Esophagus squamous epithelium (tissue), 5 donors: ENCODE measurements at places on chromosomes 7 and 10. TPM values are rescaled to one million over a fixed set of nuclear protein-coding genes. Genes with fewer than 3 reads are reported as not detected.

DNA sequence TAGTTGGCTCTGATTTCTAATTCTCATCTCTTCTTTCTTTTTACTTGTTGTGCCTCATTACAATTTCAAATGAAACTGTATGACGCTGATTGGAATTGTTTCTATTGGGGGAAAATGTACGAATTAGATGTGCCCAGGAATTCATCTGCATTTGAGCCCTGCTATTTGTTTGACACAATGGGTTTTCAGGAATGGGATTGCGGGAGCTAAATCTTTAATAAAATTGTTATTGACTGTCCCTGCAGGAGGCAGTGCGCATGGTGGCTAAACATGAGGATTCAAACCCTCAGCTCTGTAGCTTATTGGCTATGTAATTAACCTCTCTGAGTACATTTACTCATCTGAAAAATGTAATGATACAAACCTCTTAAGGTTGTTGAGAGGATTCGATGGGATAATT, 181.6 kb downstream of the NXPH1 start:
- no peaks in the 10 kb centered on the region for H3K36me3 ChIP-seq
- H3K4me3 ChIP-seq: no peak overlapping the region
- H3K27me3 ChIP-seq: no peaks in the 10 kb centered on the region
- no peaks in the 10 kb centered on the region for H3K4me1 ChIP-seq

DNA sequence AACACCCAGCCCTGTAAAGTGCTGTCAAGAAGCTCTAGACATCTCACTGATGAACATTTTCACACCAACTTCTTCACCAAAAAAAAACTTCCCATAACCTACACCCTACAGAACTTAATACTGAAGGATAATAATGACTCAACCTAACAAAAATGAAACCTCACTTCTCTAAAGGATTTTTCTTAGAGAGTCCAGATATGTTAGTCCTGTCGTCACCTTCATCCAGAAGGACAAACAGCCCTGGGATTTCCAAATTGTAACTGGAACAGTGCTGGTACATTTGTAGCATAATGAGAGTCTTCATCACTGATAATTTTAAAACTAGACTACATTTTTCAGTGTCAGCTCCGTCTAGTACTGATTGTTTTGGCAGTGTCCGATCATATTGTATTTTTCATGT, 528.6 kb upstream of the CELF2 start:
- no peak overlapping the region for H3K4me3 ChIP-seq
- DNase-seq: no peak
- H3K27ac ChIP-seq: no peak overlapping the region
- no peaks in the 10 kb centered on the region for H3K36me3 ChIP-seq
- H3K4me1 ChIP-seq: no peaks in the 10 kb centered on the region
- no peaks in the 10 kb centered on the region for H3K27me3 ChIP-seq

- H3K4me3 ChIP-seq: no peak overlapping the region
- peak overlapping the region; percentile 21 for H3K27ac ChIP-seq
- H3K4me1 ChIP-seq: no peaks in the 10 kb centered on the region
Observed at GRCh38 chr10:88896994-88897853, 17.2 kb downstream of the STAMBPL1 start.

GRCh38 chr7:116407165-116407564, 92.4 kb upstream of the CAV2 start:
- no peaks in the 10 kb centered on the region for H3K27me3 ChIP-seq
- no peaks in the 10 kb centered on the region for H3K36me3 ChIP-seq
- DNase-seq: no peak
- H3K4me1 ChIP-seq: peaks cover 22% of the 10 kb centered on the region
- H3K27ac ChIP-seq: no peak overlapping the region

- no peaks in the 10 kb centered on the region for H3K36me3 ChIP-seq
- H3K27me3 ChIP-seq: no peaks in the 10 kb centered on the region
- no peak overlapping the region for H3K27ac ChIP-seq
Observed at GRCh38 chr7:30001998-30002397, 12.4 kb upstream of the SCRN1 start.

GRCh38 chr10:32373031-32373430, 26.1 kb upstream of the EPC1 start:
- no peak overlapping the region for H3K27ac ChIP-seq
- DNase-seq: no peak
- H3K4me3 ChIP-seq: no peak overlapping the region
- H3K4me1 ChIP-seq: no peaks in the 10 kb centered on the region
- H3K27me3 ChIP-seq: no peaks in the 10 kb centered on the region

DNA sequence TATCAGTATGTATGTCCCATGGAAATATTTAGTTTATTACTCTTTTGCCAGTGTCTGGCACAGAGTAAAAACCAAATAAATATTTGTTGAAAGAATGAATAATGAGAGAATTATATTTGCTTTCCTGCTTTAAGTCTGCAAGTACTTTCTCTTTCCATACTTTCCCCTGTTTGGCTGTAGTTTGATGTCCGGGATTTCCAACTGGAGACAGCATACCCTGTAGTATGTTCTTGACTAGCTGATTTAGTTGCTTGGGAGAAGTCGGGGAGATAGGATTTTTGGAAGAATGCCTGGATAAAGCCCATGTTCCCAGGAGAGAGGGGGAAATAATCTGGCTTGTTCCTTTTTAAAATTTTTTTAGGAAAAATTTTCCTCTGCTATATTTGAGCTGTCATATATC, 516.1 kb downstream of the CCSER2 start:
- no peaks in the 10 kb centered on the region for H3K36me3 ChIP-seq
- no peaks in the 10 kb centered on the region for H3K27me3 ChIP-seq
- no peak overlapping the region for H3K27ac ChIP-seq

- no peak for DNase-seq
- H3K27ac ChIP-seq: no peak overlapping the region
- H3K4me1 ChIP-seq: peaks cover 63% of the 10 kb centered on the region
- peaks cover 4% of the 10 kb centered on the region for H3K36me3 ChIP-seq
- H3K27me3 ChIP-seq: no peaks in the 10 kb centered on the region
- no peak overlapping the region for H3K4me3 ChIP-seq
Observed at GRCh38 chr7:151853896-151854719, 22.8 kb downstream of the PRKAG2 start.

DNA sequence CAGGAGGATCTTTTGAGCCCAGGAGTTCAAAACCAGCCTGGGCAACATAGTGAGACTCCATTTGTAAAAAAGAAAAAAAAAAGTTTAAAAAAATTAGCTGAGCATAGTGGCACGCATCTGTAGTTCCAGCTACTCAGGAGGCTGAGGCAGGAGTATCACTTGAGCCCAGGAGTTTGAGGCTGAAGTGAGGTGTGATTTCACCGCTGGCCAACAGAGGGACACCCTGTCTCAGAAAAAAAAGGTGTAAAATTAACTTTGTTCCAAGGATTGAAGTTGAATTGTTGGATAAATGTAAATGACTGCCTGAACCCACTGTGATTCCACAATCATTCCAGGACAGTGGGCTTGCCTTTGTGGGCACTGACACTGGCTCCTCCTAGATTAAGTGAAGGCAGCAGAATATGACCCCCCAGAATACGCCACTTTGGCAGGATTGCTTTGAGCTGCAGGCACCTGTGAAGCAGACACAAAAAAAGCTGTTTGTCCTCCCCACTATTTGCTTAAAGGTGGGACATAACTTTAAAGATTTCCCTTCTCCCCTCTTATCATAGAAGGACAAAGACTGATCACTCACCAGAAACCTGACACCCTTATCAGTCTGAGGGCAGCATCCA, 57.2 kb upstream of the FOXI2 start:
- no peak overlapping the region for H3K4me3 ChIP-seq
- H3K27ac ChIP-seq: no peak overlapping the region
- no peak for DNase-seq
- H3K27me3 ChIP-seq: no peaks in the 10 kb centered on the region
- no peaks in the 10 kb centered on the region for H3K4me1 ChIP-seq

GRCh38 chr10:62726142-62726541, 78.4 kb upstream of the ADO start:
- H3K27ac ChIP-seq: no peak overlapping the region
- no peak for DNase-seq
- H3K36me3 ChIP-seq: no peaks in the 10 kb centered on the region

DNA sequence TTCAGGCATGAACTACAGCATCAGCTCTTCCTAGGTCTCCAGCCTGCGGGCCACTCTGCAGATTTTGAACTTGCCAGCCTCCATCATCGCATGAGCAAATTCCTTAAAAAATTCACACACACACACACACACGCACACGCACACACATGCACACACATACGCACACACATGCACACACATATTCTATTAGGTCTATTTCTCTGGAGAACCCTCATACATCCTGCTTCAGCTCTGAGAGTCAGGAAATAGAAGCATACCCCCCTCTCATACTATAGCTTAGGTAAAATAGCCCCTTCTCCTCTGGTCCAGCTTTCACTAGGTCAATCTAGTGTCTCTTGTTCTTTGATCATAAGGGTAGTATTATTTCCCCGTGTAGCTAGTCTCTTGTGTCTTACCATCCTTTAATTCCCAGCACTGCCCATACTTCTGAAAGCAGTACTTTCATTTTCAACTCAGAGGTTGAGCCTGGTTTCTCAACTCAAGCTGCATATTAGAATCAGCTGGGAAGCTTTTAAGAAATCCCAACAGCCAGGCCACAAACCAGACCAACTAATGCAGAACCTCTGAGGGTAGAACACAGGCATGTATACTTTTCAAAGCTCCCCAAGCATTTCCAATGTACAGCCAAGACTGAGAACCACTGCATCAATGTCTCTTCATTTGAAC, 30.9 kb upstream of the ITGB8 start:
- no peaks in the 10 kb centered on the region for H3K27me3 ChIP-seq
- H3K27ac ChIP-seq: peak overlapping the region; percentile 40
- DNase-seq: no peak
- no peak overlapping the region for H3K4me3 ChIP-seq
- no peaks in the 10 kb centered on the region for H3K36me3 ChIP-seq
- H3K4me1 ChIP-seq: no peaks in the 10 kb centered on the region

DNA sequence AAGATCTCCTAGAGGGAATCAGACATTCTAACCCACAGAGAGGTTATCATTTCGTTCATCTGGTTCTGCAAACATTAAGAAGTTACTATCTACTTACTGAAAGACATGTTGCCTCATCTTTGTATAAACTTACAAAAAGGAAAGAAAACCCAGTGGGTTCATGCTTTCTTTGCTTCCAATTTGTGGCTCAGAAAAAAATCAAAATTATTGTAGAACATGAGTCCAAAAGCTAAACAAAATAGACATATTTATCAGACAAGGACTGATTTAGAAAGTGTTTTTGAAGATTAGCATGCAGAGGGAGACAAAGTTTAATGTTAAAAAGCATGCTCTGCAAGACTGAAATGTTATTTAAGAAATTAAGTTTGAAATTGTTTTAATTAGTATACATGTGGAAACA, 123.1 kb downstream of the MBL2 start:
- H3K4me1 ChIP-seq: no peaks in the 10 kb centered on the region
- no peak overlapping the region for H3K27ac ChIP-seq
- no peak for DNase-seq
- no peak overlapping the region for H3K4me3 ChIP-seq
- H3K36me3 ChIP-seq: no peaks in the 10 kb centered on the region
- no peaks in the 10 kb centered on the region for H3K27me3 ChIP-seq

GRCh38 chr7:157684157-157684908, 347.5 kb downstream of the DNAJB6 start:
- peaks cover 30% of the 10 kb centered on the region for H3K4me1 ChIP-seq
- H3K4me3 ChIP-seq: no peak overlapping the region
- no peak overlapping the region for H3K27ac ChIP-seq
- H3K27me3 ChIP-seq: peaks cover 36% of the 10 kb centered on the region
- no peak for DNase-seq

DNA sequence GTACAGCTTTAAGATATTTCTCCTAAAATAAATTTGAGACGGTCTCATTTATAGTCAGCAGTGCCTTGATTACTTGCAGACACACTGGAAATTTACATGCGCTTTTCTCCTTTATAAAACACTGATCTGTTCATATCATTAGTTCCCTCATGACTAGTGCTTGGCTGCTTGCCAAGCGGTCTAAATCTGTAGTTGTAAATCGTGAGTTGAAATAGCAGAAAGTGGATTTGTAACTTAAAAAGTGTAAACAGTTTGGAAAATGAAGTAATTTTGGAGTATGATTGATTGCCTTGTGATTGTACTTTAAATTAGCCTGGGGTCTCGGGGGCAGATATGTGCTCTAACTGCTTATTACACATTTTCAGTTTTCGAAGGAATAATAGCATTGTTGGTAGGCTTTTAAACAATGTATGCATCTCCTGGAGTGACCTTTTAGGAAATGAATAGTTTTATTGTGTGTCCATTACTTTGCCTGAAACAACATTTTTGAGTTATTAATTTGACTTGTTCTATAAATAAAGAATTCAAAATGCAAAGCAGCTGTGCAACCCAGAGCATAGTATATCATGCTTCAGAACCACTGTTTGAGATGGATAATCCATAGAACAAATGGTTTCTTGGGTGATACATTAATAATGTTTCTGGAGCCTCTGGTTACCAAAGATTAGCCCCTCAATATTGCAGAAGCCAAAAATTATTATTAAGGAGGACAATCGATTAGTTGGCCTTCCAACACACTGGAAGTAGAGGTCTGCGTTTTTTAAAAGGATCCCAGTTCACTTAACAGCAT, 73.3 kb downstream of the ARID5B start:
- no peak for DNase-seq
- no peaks in the 10 kb centered on the region for H3K36me3 ChIP-seq
- peak overlapping the region; percentile 30 for H3K27ac ChIP-seq
- H3K4me1 ChIP-seq: peaks cover 4% of the 10 kb centered on the region

DNA sequence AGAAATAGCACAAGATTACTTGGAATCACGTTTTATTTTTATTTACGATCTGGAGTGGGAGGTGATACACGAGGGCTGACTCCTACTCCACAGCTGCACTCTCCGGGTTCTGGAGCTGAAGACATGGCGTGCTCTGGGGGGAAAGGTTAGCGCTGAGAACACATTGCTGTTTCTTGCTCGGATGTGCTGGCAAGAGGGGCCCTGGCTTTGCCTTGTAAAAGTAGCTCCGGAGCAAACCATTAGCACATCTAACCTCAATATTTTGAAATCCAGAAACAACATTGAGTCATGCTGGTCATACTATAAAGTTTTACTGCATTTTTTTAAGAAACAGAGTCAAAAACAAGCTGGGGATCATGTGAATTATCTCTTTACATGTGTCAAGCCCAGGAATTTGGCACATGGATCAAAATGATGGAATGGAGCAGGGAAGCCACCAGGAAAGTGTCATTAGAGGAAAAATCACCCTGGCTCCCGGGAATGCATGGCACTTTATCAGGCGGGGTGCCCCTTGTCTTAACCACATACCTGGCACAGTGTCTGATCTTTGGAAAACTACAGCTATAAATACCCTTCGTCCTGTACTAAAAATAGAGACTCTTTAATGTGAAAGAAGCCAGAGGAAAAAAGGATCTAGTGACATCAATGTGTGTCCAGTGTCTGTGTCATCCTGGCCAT, 31.6 kb upstream of the LYZL1 start:
- H3K4me3 ChIP-seq: no peak overlapping the region
- no peak for DNase-seq
- H3K27ac ChIP-seq: peak overlapping the region; percentile 52
- peaks cover 72% of the 10 kb centered on the region for H3K27me3 ChIP-seq
- H3K4me1 ChIP-seq: no peaks in the 10 kb centered on the region

TMEM26 gene
- total RNA-seq: 0.38 TPM

ACSM6 gene
- total RNA-seq: not detected

TUBAL3 gene
- total RNA-seq: 0.19 TPM

PNLIPRP3 gene
- total RNA-seq: 0.38 TPM

CABCOCO1 gene
- not detected for total RNA-seq

UFSP1 gene
- total RNA-seq: 6.6 TPM

OPN1SW gene
- total RNA-seq: not detected

SLF2 gene
- 12.4 TPM for total RNA-seq

CALHM1 gene
- total RNA-seq: not detected

ITGB8 gene
- total RNA-seq: 24.2 TPM

CPXM2 gene
- 9.2 TPM for total RNA-seq
